Hematopoietic multipotent progenitor cell treated with erythropoietin and hydrocortisone succinate and interleukin-3 and kit ligand, for 4 days (in vitro differentiated cells): ENCODE measurements at places on chromosomes 5 and 9.

DNA sequence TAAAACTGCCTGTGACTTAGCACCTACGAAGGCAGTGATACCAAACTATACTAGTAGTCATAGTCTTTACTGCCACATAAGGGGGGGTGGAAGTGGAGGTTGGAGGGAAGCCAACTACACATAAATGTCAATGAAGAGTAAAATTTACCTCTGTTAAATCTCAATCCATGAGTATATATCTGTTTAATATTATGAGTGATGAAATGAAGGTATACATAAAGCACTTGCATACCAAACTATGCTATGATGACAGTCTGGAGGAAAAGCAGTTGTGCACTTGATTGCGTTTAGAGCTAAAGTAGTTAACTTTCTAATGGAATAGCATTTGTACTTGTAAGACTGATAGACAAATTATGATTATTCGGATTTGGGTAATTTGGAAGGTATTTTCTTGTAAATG is 129.2 kb upstream of the POU5F2 start:
- DNase-seq = no peak

GRCh38 chr5:119328753-119329602 is 26.8 kb upstream of the TNFAIP8 start:
- peak; percentile 80 for DNase-seq

GRCh38 chr9:92971776-92972175 is 24.5 kb downstream of the FGD3 start:
- DNase-seq = no peak

DNA sequence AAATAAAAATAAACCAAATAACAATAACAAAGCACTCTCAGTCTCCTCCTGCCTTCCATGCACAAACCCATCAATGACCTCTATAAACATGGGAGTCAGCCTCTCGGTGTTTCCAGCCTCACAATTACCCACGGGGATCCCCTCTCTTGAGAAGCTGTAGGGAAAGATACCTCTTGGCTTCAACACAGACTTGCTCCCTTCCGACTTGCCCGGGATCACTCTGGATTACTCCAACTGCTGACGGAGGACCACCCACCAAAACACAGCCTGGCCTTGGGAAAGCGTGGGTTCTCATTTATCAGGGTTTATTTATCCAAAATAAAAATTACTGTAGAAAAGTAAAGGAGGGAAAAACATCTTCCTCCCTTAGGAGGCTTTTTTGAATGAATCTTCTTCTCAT is 11.5 kb upstream of the NKX2-5 start:
- DNase-seq = no peak

GRCh38 chr5:15234366-15234765 is 265.6 kb upstream of the FBXL7 start:
- DNase-seq = no peak

DNA sequence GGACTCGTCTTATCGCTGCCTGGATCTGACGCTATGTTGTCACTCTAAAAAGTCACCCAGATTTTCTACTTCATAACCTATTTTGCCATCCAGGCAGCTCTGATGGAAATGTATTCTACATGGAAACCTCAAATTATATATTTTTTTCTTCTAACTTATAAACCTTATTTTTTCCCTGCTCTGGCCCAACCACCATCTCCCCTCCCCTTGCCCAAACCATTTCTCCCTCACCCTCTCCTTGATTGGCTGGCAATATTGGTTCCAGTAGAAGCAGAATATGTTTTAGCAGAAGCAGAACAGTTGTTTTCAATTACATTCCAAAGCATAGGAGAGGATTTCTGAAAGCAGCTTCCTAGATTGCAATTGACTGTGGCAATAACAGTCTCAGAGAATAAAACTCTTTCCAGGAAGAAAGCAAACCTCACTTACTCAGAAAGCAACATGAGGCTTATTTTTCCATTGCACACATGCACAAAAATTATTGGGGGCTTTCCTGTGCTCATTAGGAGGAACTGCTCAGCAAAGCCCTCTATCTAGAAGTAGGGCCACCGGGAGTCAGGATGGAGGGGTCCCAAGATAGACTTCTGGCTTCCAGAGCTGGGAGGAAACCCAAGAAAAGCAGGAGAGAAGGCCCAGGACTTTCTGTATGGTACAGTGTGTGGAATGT is 191.8 kb downstream of the ESM1 start:
- no peak for DNase-seq

GRCh38 chr5:149831492-149831891 is 101.4 kb downstream of the PPARGC1B start:
- no peak for DNase-seq

DNA sequence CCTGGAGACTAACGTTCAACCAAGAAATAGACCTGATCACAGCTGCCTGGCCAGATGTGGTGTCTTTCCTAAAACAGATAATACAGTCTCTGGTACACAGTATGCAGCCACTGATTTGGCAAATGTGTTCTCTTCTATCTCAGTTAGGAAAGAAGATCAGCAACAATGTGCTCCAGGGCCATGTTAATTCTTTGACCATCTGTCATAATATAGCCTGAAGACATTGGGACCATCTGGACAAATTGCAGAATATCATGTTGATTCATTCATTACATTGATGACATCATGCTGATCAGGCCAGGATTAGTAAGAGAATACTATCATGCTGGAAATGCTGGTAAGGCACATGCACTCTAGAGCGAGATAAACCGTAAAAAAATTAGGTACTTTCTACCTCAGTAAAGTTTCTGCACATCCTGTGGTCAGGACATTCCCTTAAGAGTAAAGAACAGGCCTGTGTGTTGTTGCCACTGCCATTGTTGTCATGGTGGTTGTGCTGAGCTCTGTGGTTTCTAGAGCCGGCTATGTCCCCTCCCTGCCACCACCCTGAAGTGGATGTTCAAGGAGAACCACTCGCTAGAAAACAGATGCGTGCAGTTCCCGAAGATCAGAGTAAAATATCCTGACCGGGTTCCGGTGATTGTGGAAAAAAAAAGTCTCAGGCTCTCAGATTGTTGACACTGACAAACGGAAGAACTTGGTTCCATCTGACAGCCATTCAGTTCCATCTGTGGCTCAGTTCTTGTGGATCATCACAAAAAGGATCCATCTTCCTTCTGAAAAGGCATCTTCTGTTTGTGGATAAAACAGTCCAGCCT is 6.4 kb upstream of the JMY start:
- no peak for DNase-seq

- DNase-seq = peak; percentile 39
Observed at GRCh38 chr5:124735169-124735858, 11.1 kb downstream of the ZNF608 start.

GRCh38 chr5:134552301-134552700 is 26.8 kb downstream of the JADE2 start:
- DNase-seq = peak; percentile 51

DNA sequence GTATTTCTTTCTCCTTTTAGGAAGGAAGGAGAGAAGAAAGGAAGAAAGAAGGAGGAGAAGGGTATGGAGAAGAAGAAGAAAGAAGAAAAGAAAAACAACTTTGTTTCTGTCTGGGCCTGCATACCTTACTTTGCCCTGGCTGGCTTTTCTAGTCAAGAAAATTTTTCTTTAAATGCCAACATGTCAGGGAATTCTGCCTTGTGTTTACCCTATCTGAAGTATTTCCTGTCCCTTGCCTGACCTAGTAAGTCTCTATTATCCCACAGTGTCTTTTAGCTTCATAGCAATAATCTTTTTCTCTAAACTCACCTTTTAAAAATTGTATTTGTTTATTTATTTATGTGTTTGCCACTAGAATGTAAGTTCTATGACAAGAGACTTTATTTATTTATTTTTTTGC is 1864.1 kb downstream of the EFNA5 start:
- no peak for DNase-seq

DNA sequence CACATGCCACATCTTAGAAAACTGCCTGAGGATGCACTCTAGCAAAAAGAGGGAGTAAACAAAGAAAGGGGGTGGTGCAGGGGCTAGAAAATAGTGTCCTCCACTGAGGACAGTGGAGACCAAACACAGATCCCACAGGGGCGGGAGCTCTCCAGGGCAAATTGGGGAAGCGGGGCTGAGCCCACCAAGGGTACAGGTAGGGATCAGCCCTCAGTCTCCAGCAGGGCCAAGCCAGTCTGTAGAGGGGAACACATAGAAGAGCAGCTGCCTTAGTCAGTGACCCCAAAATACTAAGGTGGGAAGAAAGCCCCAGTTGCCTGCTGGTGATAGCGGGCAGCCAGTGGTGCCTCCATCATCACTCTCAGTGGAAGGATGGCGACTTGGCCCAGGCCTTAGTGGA is 134.0 kb downstream of the ATPSCKMT start:
- no peak for DNase-seq

GRCh38 chr5:9381464-9381863 is 164.4 kb downstream of the SEMA5A start:
- no peak for DNase-seq

- no peak for DNase-seq
Observed at GRCh38 chr9:107650321-107650720, 160.8 kb upstream of the KLF4 start.

GRCh38 chr9:99085949-99086948 is 18.7 kb upstream of the TGFBR1 start:
- DNase-seq = no peak

GRCh38 chr5:169637085-169637548 is at the start of gene DOCK2:
Gene DOCK2 (plus strand): TSS chr5:169637275. CDS start chr5:169637327, 52 bp downstream.
- peak; percentile 95 for DNase-seq

GRCh38 chr9:26516773-26517343 is 375.7 kb downstream of the CAAP1 start:
- DNase-seq = no peak

DNA sequence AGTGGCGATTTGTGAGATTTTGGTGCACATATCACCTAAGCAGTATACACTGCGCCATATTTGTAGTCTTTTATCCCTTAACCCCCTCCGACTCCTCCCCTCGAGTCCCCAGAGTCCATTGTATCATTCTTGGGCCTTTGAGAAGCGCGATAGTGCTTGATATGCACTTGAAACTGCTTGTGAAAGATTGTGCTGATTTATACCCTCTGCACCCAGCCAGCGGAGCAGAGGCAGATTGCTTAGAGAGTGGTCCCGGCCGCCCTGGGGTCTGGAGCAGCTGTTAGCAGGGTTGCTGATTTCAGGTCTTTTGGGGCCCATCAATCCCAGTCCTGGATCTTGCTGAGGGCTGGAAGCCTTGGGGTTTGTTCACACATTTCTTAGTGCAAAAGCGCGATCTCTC is 13.0 kb upstream of the FAM240B start:
- no peak for DNase-seq

DNA sequence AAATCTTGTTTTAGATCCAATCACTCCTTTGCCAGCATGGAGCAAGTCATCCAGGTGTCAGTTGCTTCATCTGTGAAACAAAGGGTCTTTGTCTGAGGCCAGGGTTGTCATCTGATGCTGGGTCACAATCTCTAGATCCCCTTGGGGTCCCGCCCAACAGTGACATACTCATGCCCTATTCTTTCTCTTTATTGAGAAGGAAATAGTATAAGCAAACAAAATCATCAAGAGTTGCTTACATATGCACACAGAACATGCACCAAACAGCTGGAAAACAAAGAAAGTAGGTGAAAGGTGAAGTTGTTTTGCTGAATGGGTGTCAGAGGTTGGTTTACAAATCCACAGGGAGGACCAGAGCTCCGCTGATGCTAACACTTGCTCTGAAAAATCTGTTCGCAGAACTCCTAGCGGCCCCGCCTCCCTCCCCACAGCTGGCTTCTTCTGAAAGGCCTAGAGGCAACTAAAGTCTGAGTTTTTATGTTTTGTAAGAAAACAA is 106.1 kb upstream of the SLC44A1 start:
- no peak for DNase-seq

DNA sequence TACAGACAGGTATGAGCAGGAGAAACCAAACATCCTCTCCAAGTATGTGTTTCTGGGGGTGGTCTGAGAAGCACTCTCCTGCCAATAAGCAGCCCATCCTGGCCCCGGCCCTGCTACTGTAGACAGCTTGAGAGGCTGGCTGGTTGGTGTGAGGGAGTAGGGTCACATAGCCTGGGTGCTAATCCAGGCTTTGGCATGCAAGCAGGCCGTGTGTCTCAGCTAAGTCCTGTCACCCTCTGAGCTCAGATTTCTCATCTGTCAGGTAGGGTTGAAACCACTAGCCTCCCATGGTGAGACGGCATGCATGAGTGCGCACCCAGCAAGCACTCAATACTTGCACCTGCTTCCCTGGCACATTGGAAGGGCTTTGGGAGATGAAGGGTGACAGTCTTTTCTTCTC is 49.8 kb upstream of the PHYKPL start:
- no peak for DNase-seq

DNA sequence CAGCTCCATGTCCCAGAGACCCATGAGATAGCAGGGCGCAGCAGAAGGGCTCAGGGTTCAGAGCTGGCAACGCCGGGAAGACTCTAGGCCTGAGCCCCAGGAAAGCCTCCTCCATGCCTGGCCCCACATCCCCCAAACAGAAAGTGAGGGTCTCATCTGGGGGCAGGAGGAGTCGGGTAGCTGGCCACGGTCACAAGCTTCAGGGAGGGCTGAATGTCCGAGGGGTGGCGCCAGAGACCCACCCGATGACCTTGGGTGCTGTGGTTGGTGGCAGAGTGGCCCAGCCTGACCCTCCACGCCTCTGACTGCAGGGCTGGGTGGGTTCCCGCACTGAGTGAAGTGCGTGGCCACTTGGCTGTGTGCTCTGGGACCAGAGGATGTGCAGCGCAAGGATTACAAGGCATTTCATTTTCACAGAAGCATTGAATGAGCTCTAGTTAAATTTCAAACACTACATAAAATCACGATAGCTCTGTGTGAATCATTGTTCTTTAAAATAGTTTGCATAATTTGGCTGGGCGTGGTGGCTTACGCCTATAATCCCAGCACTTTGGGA is 3.0 kb downstream of the C8G start:
- DNase-seq = peak; percentile 69

- no peak for DNase-seq
Observed at GRCh38 chr9:129500161-129500862, 120.6 kb downstream of the C9orf50 start.
